Mesothelial cell of epicardium (in vitro differentiated cells): ENCODE measurements at places on chromosomes 7 and 10.

DNA sequence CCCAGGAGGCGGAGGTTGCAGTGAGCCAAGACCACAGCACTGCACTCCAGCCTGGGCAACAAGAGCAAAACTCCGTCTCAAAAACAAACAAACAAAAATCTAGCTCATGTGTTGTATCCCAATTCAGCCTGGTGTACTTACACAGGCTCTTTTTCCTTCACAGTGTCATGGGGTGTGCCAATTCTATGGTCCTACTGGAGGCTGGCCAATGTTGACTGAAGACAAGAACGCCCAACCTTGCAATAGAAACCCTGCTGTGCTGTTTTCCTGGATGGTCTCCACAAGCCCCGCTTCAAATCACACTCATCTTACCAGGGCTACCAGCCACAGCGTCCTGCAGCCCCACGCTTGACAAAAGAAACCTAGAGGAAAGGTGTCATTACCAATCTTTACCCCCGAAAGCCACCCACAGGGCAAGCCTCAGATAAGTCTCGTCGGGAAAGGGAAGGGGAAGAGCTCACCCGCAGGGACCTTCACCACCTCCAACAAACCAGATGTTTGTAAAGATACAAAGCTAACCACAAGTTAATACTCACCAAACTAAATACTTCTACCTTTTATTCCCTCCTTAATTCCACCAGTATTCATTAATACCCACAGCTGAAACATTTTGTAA, 64.8 kb downstream of the TNS3 start:
- peak overlapping the region; percentile 66 for H3K27ac ChIP-seq
- H3K4me1 ChIP-seq: peaks cover 37% of the 10 kb centered on the region
- no peak overlapping the region for H3K4me3 ChIP-seq
- no peaks in the 10 kb centered on the region for H3K27me3 ChIP-seq
- DNase-seq: no peak

GRCh38 chr10:68208424-68209042, 23.4 kb downstream of the ATOH7 start:
- no peaks in the 10 kb centered on the region for H3K36me3 ChIP-seq
- no peaks in the 10 kb centered on the region for H3K4me1 ChIP-seq
- peaks cover 24% of the 10 kb centered on the region for H3K27me3 ChIP-seq
- no peak overlapping the region for H3K4me3 ChIP-seq

DNA sequence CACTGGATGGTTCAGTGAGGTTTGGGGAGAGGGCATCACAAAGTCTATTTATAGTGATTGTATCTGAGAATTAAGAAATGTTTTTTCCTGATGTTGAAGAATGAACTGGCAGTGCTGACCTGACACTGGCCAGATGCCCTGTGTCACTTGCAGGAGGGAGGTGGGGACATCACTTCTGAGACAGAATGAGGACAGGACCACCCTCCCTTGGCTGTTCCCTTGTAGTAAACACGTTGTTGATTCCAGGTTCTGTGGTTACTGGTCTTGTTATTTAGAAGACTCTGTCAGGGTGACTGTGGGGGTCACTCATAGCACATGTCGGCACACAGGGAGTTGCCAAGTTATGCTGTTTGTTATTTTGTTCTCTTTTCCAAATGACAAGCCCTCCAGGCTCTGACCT, 126.4 kb downstream of the ADCY1 start:
- peaks cover 9% of the 10 kb centered on the region for H3K27me3 ChIP-seq
- no peaks in the 10 kb centered on the region for H3K4me1 ChIP-seq
- H3K4me3 ChIP-seq: no peak overlapping the region
- H3K27ac ChIP-seq: no peak overlapping the region
- DNase-seq: peak; percentile 24

GRCh38 chr7:114865564-114865963, 56.3 kb upstream of the MDFIC start:
- H3K27ac ChIP-seq: no peak overlapping the region
- H3K4me3 ChIP-seq: no peak overlapping the region
- no peaks in the 10 kb centered on the region for H3K4me1 ChIP-seq

- peaks cover 72% of the 10 kb centered on the region for H3K4me1 ChIP-seq
- H3K27ac ChIP-seq: peak overlapping the region; percentile 99
- DNase-seq: no peak
- peak overlapping the region; percentile 87 for H3K4me3 ChIP-seq
Observed at GRCh38 chr7:27145165-27145913, 1.9 kb upstream of the HOXA5 start.

- DNase-seq: no peak
- no peaks in the 10 kb centered on the region for H3K27me3 ChIP-seq
- H3K27ac ChIP-seq: no peak overlapping the region
- no peaks in the 10 kb centered on the region for H3K36me3 ChIP-seq
- peaks cover 32% of the 10 kb centered on the region for H3K4me1 ChIP-seq
- H3K4me3 ChIP-seq: no peak overlapping the region
Observed at GRCh38 chr7:112143582-112143981, 62.6 kb downstream of the DOCK4 start.

GRCh38 chr7:33738260-33738935, 166.9 kb upstream of the BMPER start:
- H3K27me3 ChIP-seq: no peaks in the 10 kb centered on the region
- peaks cover 30% of the 10 kb centered on the region for H3K4me1 ChIP-seq
- no peak for DNase-seq
- no peak overlapping the region for H3K27ac ChIP-seq
- no peak overlapping the region for H3K4me3 ChIP-seq

- no peak overlapping the region for H3K4me3 ChIP-seq
- peaks cover 62% of the 10 kb centered on the region for H3K4me1 ChIP-seq
- no peaks in the 10 kb centered on the region for H3K27me3 ChIP-seq
- H3K36me3 ChIP-seq: no peaks in the 10 kb centered on the region
- no peak for DNase-seq
Observed at GRCh38 chr7:90678986-90679385, 82.9 kb downstream of the CDK14 start.

DNA sequence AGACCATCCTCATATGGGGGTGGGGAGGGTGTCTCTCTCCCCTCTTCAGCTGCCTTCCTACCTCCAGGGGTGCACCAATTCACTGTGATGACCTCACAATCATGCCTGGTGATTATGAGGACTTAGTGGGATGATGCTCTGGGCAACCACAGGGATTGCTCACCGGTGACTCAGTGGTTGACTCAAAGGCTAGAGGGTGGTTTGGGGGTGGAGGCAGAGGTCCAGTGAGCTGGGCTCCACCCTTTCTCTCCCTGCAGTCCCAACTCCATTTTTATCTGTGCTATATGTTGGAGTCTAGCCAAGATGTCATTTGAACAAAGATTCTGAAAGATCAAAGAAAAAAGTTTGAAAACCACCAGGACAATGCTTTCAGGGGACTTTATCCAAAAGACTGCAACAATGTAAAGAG, 286.9 kb downstream of the KCNMA1 start:
- H3K4me1 ChIP-seq: peaks cover 9% of the 10 kb centered on the region
- no peak for DNase-seq
- H3K27me3 ChIP-seq: no peaks in the 10 kb centered on the region
- no peaks in the 10 kb centered on the region for H3K36me3 ChIP-seq

DNA sequence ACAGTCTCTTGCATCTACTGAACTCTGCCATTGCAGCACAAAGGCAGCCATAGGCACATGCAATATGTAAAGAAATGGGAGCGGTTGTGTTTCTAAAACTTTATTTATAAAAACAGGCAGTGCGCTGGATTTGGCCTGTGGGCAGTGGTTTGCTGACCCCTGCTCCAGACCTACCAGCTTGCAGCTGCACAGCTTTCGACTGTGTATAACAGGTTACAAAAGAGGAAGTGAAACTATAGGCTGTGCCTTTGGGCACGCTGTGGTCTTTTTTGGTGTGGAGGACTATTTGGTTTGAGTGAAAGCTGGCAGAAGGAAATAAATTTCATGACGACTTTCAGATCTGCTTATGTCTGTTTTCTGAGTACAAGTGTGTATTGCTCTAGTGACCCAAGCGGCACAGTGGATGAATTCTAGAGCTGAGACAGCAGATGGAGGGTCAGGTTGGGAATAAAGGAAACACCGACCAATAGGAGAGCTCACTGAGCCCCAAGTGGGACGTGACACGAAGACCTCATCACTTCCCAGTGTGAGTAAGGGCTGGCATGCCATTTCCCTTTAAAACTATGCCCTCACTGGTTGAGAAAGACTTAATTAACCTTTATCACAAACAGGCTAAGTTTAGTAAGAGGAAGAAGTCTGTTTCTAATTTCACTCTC, 152.7 kb downstream of the ANK3 start:
- peak overlapping the region; percentile 42 for H3K27ac ChIP-seq
- H3K4me1 ChIP-seq: peaks cover 28% of the 10 kb centered on the region
- peaks cover 9% of the 10 kb centered on the region for H3K36me3 ChIP-seq
- DNase-seq: no peak
- no peaks in the 10 kb centered on the region for H3K27me3 ChIP-seq

- no peaks in the 10 kb centered on the region for H3K27me3 ChIP-seq
- peak overlapping the region; percentile 53 for H3K27ac ChIP-seq
- H3K4me1 ChIP-seq: peaks cover 12% of the 10 kb centered on the region
- no peak for DNase-seq
- H3K36me3 ChIP-seq: peaks cover 22% of the 10 kb centered on the region
Observed at GRCh38 chr10:921471-922414, 9.8 kb downstream of the LARP4B start.

DNA sequence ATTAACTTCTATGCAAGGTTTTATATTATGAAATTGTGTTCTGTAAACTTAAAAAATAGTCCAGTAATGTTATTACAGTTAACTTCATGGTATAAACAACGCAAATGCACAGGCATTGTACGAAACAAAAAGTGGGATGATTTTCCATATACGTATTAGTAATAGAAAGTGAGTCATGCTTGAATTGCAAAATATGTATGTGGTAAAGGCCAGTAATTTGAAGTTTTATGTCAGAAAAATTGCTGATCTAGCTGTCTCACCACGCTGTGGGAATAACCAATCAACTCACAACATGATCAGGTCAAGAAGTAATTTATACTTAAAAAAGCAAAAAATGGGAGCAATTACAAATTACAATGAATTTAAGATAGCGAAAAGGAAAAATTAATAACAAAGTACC, 37.0 kb upstream of the GLI3 start:
- no peaks in the 10 kb centered on the region for H3K27me3 ChIP-seq
- H3K4me1 ChIP-seq: peaks cover 4% of the 10 kb centered on the region
- no peak for DNase-seq
- H3K36me3 ChIP-seq: no peaks in the 10 kb centered on the region
- no peak overlapping the region for H3K27ac ChIP-seq
